ENCODE measurements at places on chromosomes 2 and 18.

- no peak for DNase-seq
Measured at GRCh38 chr2:5026571-5027234, 665.5 kb upstream of the SOX11 start.

- no peak for DNase-seq
Measured at GRCh38 chr2:200713704-200714064, 98.0 kb upstream of the BZW1 start.

- DNase-seq: no peak
Measured at GRCh38 chr2:240737958-240738357, 46.3 kb downstream of the AQP12A start.

DNA sequence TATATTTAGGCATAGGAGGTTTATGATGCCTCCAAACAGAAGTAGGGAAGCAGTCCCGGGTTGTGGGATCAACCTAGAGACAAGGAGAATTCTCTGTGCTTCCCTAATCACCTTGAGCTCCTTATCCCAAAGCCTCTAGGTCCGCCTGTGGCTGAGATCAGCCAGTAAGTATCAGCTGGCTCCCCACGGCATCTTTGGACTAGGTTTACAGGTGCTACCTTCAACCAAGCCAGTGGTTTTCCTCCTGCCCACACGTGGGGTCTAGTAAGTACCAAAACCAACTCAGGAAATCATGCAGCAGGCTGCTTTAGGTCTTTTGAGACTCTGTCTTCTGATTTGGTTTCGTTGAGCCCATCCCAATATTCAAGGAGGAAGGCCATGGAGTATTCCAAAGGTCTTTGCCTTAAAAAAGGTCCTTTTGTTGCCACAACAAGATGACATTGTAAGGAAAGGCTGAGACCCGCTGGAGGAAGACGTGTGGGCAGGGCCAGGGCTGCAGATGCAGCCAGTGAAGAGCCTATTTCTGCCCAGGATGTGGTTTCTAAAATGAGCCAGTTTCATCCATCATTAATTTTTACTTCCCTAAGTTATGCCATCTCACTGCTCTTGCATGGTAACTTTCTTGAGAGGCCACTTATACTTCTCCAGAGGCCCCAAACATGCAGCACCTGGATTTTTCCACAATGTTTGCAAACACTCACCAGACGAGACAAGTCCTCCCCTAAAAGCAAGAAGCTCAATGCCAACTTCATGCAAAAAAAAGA lies 248.7 kb downstream of the RNF152 start:
- no peak for DNase-seq

DNA sequence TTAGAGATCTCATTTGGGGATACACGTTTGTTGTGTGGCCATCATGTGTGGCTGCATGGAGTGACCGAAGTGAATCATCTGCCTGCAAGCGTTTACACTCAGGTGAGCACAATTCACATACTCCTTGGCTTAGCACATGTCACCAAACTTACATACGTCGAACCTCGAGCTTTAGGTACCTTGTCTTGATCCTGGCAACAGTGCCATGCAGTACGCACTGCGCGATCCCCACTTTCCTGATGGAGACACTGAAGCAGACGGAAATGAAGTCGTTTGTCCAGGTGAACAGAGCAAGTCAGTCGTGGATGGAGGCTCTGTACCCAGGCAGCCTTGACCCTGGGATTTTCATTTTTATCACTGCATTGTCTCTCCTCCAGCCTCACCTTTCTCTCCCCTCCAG lies 32.3 kb downstream of the KLHL29 start:
- DNase-seq: no peak

GRCh38 chr2:241941691-241942301 lies 72.3 kb downstream of the RTP5 start:
- no peak for DNase-seq
